ENCODE measurements at places on chromosomes 3 and 15. TPM values are rescaled to one million over a fixed set of nuclear protein-coding genes. Genes with fewer than 3 reads are reported as not detected.

Gene RTP1
- not detected for polyA plus RNA-seq

Gene CPNE9
- polyA plus RNA-seq: not detected

Gene LRRC31
- polyA plus RNA-seq: 0.16 TPM

Gene DIS3L
- 56.1 TPM for polyA plus RNA-seq

Gene IGSF11
- 5.4 TPM for polyA plus RNA-seq

Gene SUSD5
- polyA plus RNA-seq: 4.4 TPM

DNA sequence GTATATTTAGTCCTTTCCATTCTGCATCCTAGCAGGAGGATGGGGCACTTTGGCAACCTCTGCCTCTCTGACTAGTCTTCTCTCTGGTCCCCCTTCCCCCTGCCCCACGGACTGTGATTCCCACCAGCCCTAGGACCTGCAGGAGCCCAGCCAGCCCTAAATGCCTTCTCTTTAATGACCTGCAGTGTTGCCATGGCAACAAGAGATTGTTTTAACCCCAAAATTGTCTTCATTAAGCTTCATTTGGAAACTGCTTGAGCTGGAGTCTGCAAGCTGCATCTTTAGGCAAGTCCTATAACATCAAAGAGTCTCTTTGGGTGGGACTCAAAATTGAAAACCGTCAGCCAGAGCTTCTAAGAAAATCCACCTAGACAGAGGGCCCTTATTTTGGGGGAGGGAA is 59.7 kb upstream of the ANKRD34C start:
- DNase-seq: no peak

- DNase-seq: no peak
Observed at GRCh38 chr3:20322085-20322484, 136.1 kb upstream of the SGO1 start.

GRCh38 chr3:39118079-39118478 is 10.6 kb downstream of the TTC21A start:
- no peak for DNase-seq

DNA sequence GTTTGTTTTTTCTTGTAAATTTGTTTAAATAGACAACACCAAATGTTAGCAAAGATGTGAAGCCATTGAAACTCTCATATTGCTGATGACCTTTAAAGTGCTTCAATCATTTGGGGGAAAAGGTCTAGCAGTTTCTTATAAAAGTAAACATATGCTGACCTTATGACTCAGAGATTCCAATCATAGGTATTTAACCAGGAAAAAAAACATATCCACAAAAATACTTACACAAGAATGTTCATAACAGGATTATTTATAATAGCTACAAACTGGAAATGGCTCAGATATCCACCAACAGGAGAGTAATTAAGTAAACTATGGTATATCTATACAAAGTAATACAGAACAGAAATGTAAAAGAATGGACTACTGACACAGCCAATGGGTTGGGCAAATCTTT is 27.1 kb upstream of the RORA start:
- DNase-seq: no peak

DNA sequence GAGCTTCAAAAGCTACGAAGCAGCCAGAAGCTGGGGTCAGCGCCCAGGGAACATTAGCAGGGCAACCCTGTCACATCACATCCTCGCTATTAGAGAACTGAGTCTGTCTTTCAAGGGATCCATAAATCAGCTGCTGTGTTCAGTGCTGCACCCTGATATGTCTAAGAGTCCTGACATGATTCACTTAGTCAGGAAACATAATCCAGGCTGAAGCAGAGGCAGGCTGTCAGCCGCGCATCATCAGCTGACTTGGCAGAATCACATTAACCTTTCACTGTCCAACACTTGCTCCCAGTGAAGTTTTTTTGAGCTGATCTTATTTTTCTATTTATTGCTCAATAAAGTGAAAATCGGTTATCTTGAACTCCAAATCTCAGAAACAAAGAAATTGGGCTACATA is 23.5 kb downstream of the MYH15 start:
- peak; percentile 33 for DNase-seq

Data from left renal cortex interstitium (tissue), 4 donors.